HT1080 (cell line): ENCODE measurements at places on chromosomes 6 and 20. TPM values are rescaled to one million over a fixed set of nuclear protein-coding genes. Genes with fewer than 3 reads are reported as not detected.

CCN5 gene
- not detected in 2 replicates for total RNA-seq

MAP7 gene
- total RNA-seq, result 1.7 and 2.1 TPM in 2 replicates

TFAP2B gene
- total RNA-seq, result not detected in 2 replicates

MUCL3 gene
- not detected in 2 replicates for total RNA-seq

GRCh38 chr6:131615275-131615674, 12.8 kb downstream of the MED23 start:
- DNase-seq, result no peak

DNA sequence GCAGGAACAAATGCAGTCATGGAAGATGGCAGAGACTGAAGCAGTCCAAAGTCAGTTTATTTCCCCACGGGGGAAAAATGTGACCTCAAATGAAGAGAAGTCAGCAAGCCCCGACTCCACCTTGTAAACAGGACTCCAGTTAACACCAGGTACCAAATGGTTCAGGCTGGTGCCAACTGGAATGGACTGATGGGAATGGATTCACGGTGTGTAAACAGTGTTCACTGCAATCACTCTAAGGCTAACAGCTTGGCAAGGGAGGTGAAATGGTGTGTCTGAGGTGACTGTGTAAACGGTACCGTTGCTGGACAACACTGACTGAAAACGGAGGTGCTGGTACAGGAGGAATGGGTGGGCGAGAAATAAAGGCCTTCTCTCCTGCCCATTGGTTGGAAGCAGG, 12.0 kb downstream of the PLAGL2 start:
- DNase-seq, result no peak

DNA sequence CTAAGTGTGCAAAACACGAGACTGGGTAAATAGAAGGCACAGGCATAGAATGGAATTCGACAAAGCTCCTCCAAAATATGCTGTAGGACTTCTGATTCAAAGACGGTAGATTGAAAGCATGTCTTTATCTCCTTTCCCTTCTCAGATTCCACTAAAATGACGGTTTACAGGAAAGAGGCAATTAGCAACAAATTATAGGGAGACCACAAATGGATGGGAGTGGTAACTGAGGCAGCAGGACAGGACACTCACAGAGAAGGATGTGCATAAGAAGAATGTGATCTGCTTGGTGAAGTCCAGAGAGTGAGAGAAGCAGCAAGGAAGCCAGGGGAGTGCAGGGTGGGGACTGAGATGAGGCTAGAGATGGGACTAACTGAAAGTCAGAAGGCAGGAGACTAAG, 113.4 kb upstream of the MRPS10 start:
- no peak for DNase-seq

- DNase-seq, result no peak
Measured at GRCh38 chr6:38976801-38977500, 71.6 kb upstream of the GLP1R start.

- DNase-seq, result no peak
Measured at GRCh38 chr6:36959555-36960250, 5.2 kb downstream of the PI16 start.

- DNase-seq, result no peak
Measured at GRCh38 chr20:35700625-35701148, 1.5 kb downstream of the ROMO1 start.

DNA sequence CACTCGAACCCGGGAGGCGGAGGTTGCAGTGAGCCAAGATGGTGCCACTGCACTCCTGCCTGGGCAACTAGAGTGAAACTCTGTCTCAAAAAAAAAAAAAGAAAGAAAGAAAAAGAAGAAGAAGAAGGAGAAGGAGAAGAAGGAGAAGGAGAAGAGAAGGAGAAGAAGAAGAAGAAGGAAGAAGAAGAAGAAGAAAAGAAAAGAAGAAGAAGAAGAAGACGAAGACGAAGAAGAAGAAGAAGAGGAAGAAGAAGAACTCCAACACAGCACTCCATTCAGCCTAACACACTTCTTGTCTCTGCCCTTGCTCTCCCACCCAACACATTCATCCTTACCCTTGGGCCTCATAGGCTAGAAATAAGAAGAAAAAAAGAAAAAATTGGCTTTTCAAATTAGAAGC, 6.9 kb downstream of the ZFP57 start:
- no peak for DNase-seq

DNA sequence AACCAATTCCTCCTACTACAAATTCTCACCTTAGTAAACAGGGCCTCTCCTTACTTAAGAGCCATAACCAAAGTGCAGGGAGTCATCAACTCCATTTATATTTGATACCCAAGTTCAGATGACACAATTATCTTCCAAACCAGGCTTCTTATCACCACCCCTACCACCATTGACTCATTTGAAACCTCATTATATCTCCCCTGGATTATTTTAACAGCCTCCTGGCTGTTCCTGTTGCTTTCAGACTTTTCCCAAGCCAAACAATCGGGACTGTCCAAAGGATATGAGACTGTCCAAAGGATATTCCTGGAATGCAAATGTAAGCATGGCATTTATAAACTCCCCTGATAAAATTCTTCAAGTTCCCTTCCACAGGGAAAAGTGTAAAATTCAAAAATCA, 394.3 kb downstream of the MAFB start:
- peak; percentile 9 for DNase-seq
